ENCODE measurements at places on chromosomes 1 and 21.

GRCh38 chr1:14570514-14570913, 28.0 kb upstream of the KAZN start:
- DNase-seq = no peak

- no peak for DNase-seq
Measured at GRCh38 chr1:40592107-40592803, 60.8 kb downstream of the ZNF684 start.

GRCh38 chr21:36117286-36117741, 17.6 kb upstream of the CBR3 start:
- no peak for DNase-seq

DNA sequence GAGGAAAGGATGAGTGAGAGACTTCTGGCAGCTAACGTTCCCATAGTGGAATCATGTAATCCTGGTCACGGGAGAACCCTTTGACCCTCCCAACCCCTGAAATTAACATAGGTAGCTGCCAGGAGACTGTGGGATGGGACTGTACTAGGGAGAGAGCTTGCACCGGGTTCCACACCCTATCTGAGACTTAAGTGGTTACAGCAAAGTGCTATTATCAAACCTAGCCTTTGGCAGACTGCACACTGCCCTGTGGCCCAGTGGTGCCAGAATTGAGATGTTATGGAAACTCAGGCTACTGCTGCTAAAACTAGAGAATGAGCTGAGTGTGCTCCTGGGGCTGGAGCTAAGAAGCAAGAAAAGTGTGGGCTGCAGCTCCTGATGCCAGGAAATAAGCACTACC, 79.6 kb upstream of the PDC start:
- DNase-seq = no peak

DNA sequence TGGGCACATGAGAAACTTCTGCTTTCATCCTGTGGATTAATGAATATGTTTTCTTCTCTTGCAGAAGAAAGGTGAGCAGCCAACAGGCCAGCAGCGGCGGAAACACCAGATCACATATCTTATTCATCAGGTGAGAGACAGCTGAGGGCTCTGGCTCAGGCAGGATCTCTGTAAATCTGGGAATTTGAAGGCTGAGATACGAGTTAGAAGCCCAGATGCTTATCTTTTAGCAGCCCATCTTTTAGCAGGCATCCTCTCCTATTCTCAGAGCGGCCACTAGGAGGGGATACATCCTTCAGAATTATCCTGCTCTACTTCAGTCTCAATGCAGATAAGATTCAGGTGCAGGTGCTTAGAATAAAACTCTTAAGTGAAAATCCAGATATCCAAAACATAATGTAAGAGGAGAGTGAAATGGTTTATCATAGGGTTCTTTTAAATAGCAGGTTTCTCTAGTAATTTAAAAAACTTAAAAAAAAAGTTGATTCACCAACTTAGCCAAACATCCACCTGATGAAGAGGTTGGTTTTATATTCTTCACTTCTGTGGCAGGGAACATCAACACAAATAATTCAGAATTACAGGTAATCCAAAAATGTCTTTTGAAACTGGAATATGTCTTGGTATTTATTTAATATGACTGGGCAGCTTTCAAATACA, 19.3 kb downstream of the SH2D2A start:
- peak; percentile 43 for DNase-seq

GRCh38 chr1:202112859-202113689, 9.6 kb upstream of the GPR37L1 start:
- DNase-seq = no peak

DNA sequence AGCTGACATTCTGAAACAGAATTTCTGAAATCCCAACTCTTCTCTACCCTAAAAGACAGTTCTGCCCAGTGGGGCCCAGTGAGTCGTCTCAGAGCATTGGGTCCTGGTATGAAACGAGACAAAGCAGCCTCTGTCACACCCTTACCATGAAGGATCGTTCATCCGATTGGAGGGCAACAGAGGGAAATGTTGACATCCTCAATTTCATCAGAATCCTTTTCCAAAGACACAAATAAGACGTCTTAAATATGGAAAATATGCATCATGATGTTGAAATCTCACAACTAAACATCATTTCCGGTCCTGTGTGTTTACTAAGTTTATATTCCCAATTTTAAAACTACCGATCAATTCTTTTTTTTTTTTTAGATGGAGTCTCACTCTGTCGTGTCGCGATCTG, 112.1 kb upstream of the SLC45A1 start:
- no peak for DNase-seq

GRCh38 chr1:37732111-37732780, 32.7 kb downstream of the EPHA10 start:
- no peak for DNase-seq

- peak; percentile 63 for DNase-seq
Measured at GRCh38 chr1:246753670-246754535, 29.7 kb downstream of the SCCPDH start.

GRCh38 chr21:42699196-42699595, 45.8 kb downstream of the PDE9A start:
- DNase-seq = no peak

GRCh38 chr1:16484501-16484835, 29.6 kb downstream of the RNU1-1 start:
- no peak for DNase-seq

DNA sequence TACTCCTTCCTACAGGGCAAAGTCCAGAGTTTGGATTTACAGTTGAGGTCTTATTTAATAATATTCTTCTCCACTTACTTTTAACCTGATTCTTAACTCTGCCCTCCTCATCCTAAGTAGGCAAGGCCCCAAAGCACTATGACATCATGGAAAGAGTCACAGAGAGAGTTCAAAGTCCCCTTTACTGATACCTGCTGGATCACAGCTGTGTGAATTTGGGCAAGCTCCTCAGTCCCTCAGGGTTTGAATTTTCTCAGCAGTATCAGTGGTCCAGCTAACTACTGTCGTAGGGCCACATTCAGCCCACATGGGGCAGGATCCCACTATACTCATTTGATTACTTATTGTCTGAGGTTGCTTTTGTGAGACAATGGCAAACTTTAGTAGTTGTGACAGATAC, 16.0 kb downstream of the TYW3 start:
- DNase-seq = no peak

DNA sequence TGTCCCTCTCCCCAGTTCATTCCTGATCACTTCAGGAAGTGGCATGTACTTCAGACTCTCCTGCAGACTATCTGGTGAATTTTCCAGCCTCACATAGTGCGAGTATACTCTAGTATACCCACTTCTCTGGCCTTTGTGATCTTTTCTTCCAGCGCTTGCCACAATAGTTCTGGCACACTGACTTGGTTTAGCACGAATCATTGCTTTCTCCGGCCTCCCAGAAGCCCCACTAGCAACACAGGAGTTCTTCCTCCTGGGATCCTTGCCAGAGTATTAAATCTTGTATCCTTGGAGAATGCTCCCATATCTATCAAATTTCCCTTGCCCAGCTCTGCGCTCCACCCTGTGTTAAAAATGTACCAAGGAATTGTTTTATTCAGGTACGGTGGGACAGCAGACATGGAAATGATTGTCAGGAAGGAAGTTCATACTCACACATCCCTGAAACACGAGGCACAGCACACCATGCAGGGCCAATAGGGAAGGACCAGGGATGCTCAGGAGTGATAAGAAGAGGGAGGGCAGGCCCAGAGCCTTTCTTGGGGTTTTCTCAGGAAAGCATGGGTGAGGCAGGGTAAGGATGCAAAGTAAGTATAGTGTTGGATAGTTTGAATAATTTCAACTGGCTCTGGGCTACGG, 136.7 kb downstream of the ADSS2 start:
- no peak for DNase-seq

GRCh38 chr1:244010191-244010590, 40.9 kb upstream of the ZBTB18 start:
- no peak for DNase-seq

DNA sequence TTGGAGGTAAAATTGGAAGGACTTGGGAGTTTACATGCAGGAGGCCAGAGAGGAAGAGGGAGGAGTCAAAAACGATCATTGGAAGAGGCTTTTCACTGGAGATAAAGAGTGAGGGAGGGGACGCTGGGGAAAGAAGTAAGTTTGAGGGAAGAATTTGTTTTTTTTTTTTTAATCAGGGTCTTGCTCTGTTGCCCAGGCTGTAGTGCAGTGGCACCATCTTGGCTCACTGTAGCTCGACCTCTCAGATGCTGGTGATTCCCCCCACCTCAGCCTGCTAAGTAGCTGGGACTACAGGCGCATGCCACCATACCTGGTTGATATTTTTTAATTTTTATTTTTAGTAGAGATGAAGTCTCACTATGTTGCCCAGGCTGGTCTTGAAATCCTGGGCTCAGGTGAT, 1.2 kb upstream of the MROH7 start:
- no peak for DNase-seq

DNA sequence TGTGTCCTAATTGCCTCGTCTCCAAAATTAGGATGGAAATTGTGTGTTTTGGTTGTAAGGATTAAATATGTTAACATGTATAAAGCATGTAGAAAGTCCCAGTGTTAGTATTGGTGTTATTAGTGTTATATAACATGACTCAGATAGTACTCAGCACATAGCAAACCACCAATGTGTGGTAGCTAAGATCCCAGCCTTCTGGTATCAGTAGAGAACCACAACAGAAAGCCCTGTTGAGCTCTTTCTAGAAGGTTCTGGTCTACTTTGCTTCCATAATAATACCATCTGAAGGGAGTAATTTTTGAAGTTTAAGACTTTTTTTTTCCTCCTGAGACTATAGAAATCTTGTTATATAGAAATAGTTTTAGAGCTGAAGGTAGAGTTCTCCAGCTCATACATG, 259.3 kb upstream of the SGIP1 start:
- DNase-seq = no peak

- no peak for DNase-seq
Measured at GRCh38 chr1:244406337-244406736, 45.4 kb downstream of the ADSS2 start.

GRCh38 chr1:183034682-183035081, 11.5 kb downstream of the LAMC1 start:
- DNase-seq = no peak

GRCh38 chr1:88289401-88290102, 394.5 kb upstream of the PKN2 start:
- no peak for DNase-seq

DNA sequence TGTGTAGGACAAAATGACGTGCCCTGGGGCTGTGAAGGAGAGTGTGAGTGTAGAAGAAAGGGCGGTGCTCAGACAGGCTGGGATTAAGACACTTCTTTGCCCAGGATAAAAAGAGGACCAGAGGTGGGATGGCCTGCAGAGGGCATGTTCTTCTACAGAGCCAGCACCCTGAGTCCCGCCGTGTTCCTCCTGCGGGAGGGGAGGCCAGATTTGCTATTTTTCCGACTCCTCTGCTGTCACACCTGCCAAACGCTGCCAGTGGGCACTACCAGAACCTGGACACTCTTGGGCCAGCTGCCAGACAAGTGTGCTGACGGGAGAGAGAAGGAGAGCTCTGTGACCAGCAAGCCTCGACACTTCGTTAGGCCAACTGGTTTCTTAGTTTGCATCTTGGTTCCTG, 206.4 kb downstream of the PLD5 start:
- no peak for DNase-seq
